ENCODE measurements at places on chromosomes 2 and 18.

- no peak for DNase-seq
Measured at GRCh38 chr2:31384771-31385276, 29.7 kb downstream of the XDH start.

- DNase-seq: no peak
Measured at GRCh38 chr2:55842046-55842445, 81.5 kb downstream of the EFEMP1 start.

DNA sequence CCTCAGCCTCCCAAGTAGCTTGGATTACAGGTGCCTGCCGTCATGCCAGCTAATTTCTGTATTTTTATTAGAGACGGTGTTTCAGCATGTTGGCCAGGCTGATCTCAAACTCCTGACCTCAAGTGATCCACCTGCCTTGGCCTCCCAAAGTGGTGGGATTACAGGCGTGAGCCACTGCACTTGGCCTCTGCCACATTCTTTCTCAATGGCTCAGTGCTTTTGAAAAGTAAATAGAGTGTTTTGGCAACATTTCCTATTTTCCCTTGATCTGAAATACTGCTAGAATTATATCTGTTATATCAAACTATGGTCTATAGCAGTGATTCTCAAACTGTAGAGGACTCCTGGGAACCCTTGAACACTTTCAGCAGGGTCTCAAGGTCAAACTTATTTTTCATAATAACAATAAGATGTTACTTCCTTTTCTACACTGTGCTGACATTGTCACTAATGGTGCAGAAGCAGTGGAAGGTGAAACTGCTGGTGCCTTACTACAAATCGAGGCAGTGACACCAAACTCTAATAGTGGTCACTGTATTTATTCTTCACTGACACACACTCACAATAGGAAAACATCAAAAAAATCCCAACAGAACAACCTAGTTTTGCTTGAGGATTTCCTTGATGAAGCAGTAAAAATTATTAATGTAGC, 10.6 kb downstream of the DAW1 start:
- DNase-seq: no peak

- no peak for DNase-seq
Measured at GRCh38 chr2:160028431-160029269, 33.8 kb downstream of the PLA2R1 start.

DNA sequence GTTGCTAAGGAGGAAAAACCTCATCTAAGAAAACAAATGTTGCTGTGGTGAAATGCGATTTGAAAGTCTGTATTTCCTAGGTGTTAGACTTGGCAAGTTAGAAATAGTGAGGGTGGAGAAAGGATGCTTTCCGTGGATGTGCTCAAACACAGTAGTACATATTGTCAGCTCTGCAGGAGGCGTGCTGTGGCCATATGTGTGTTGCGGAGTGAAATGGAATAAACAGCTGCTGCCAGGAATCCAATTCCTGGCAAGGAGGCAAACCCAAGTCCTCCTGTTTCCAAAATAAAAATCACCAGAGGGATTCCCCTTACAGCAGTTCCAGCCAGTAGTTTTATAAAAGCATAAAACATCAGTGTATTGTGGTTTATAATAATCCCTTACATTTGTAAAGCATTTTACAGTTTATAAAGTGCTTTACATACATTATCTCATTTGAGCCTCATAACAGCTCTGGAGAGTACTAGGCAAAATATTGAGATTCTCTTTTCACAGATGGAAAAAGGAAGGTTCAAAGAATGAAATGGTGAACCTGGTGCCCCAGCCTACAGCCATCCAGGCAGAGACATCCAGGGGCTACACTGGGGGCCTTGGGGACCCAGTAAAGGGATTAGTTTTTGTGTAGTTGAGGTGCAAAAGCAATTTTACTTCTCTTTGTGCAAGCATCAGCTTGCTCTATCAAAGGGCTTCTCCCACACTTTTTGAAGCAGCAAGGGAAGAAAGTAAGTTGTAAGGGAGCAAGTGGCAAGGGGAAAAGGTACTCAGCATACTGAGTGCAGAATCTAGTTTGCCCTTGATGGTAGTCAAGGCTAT, 206.0 kb downstream of the AGPS start:
- DNase-seq: no peak

DNA sequence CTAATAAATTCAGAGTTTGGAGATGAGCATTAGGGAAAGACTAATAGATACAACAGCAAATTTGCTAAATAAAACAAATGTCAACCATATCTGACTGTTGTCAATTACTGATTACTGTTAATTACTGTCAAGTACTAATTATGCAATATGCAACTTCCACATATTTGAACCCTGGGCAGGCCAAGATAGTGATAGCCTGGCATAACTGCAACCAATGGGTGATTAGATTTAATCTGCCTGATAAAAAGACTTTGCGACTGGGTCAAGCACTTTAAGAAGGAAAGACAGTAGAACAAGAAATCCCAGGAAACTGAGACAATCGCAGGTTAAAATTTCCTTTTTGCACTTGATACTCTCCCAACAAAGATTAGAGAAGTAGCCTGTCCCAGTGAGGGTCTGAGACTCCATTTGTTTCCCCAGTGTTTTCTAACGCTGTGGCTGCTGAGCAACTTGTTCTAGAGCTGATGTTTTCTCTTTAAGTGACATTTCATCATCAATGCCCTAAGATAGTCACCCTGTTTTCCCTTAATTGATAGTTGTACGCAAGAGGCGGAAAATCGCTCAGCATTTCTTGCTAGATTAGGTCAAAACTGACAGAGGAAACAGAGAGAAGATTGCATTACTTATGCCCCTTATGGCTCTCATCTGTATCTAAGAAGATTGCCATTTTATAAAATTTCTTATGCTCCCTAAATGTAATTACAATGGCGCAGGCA, 17.8 kb downstream of the ARHGAP15 start:
- no peak for DNase-seq

GRCh38 chr2:188746727-188747126, 227.4 kb upstream of the COL3A1 start:
- DNase-seq: no peak

DNA sequence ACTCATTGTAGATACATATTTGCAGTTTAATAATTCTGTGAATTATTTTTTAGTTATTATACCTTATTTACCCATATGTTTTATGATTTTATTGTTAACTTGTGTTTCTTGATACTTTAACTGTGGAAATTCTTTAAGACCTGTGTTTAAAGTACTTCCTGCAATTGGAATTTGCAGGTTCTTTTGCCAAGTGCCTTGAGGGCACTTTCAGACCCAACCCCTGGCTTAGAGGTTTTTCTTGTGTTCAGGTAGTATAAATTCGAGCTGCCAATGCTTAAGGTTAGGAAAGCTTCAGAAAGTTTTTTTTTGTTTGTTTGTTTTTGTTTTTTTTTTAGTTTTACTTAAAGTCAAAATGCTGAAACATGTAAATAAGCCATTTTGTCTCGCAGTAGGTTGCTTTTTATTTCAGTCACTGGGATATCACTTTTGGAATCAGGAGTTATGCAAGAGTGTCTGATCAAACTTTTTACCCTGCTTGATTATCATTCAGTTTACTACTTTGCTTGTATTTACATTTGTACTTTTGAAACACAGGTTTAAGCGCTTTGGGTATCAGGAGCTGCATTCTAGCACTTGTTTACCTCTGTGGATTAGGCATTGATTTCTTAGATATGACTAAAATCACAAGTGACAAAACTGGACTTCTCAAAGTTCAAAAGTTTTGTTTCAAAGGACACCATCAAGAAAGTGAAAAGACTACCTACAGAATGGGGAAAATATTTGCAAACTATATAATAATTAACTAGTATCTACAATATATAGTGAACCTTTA, 31.8 kb downstream of the TDRD15 start:
- no peak for DNase-seq

DNA sequence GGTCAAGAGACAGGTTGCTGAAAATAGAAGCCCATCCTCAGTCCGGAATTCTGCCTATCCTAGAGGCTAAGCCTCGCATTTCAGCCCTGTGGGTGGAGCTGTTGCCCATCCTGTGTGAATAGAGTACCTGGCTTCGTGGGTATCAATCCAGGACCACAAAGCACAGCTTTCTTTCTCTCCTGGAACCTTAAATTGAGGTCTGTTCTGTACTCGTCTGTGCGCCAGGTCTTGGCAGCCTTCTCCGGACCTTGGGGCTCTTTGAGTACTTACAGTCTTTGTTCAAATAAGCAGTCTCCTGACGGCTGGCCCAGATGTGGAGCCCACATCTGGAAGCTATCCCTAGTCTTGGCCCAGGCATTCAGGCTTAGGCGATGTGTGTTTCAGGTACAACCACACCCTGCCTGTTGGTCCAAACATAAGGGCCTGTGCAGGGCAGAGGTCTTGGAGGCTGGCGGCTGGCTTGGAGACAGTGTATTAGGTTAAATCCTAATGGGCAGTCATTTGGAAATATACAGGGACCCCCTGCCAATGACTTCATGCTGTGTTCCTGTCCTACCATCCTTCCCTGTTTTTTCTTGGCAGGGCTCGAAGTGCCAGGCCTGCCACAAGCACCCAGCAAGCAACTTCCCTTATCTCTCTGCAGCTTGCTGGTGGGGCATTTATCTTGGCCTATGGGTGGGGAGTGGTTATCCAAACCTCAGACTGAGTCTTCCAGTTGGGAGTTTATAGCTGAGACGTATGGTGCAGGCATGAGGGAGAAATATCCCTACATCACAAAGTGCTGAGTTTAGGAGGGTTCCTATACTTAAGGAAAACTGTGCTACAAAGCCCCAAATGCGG, 294.1 kb downstream of the BCL2 start:
- DNase-seq: no peak

GRCh38 chr2:100136310-100136709, 6.1 kb downstream of the AFF3 start:
- no peak for DNase-seq

DNA sequence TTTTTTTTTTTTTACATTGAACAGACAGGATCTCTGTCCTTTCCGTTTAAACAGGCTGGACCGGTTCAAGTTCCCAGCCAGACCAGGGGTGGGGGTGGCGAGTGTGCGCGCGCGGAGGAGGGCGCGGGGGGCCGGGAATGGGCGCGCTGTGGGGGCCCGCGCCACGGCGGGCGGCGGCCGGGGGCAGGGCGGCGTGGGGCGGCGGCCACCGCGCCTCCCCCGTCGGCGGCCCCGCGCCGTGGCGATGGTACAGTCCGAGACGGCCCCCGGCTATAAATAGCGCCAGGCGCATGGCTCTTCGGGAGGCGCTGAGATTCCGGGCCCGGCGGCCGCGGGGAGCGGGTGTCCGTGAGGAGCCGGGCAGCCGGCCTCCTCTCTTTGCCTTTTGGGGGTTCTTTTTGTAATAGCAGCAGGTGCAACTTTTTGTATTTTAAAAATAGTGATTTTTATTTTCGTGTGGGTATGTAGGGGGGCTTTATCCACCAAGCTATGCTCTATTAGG, 430 bp upstream of the CELF4 start:
- no peak for DNase-seq

GRCh38 chr2:223601932-223602666, at the start of gene SCG2:
Gene SCG2, minus strand, starts transcription at chr2:223602361. Its CDS starts 3,079 bp downstream, at chr2:223599282.
- DNase-seq: peak; percentile 5

DNA sequence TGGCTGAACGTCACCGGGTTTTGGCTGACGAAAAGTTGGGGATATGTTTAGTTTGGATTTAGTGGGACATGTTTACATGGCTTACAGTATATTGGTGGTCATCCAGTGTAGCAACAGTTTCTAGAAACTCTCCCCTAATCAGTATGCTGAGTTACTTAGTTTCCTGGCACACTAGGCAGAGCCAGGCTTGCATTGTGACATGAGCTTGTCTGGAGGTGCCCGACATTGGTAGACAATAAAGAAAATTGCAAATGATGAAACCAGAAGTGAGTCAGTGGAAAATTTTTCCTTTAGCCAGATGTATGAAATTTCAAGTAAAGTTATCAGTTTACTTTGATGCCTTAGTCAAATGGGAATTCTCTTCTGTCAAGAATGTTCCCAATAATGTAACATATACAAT, 276.1 kb downstream of the RDH14 start:
- DNase-seq: no peak

- no peak for DNase-seq
Measured at GRCh38 chr18:32317651-32318050, 127.8 kb downstream of the MEP1B start.

DNA sequence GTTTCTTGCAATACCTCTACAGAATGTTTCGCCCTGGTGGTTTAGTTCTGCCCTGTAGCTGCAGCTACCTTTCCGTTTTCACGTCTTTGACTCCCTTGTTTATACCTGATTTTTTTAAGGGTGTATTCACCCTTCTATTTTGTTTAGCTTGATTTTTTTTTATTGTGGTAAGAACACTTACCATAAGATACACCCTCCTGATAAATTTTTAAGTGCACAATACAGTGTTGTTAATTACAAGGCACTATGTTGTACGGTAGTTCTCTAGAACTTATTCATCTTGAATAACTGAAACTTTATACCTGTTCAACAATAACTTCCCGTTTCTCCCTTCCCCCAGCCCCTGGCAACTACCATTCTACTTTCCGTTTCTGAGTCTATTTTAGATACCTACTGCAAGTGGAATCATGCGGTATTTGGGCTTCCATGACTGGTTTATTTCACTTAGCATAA, 48.9 kb upstream of the NABP1 start:
- DNase-seq: peak; percentile 42
